ENCODE measurements at places on chromosomes 11 and 22. TPM values are rescaled to one million over a fixed set of nuclear protein-coding genes. Genes with fewer than 3 reads are reported as not detected.

Gene HEPHL1
- total RNA-seq: 0.07 TPM

GRCh38 chr22:45589556-45589955 lies 82.1 kb upstream of the ATXN10 start:
- H3K4me1 ChIP-seq: peaks cover 6% of the 10 kb centered on the region
- no peak overlapping the region for H3K4me3 ChIP-seq
- H3K27me3 ChIP-seq: no peaks in the 10 kb centered on the region
- no peak for DNase-seq

DNA sequence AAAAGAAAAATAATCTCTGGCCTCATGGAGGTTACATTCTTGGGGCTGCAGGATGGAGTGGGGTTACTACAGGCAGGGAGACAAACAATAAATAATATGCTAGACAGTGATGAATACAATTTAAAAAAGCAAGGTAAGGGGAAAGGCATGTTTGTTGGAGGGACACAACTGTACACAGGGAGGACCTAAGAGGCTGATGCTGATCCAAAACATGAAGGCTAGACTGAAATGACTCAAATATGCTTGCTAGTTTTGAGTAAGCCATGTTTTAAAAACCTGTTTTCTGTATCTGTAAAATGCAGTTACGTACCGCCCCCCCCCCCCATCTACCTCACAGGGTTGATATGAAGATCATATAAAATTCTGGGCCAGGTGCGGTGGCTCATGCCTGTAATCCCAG lies 44.0 kb downstream of the EIF4ENIF1 start:
- DNase-seq: no peak
- no peak overlapping the region for H3K4me3 ChIP-seq
- no peak overlapping the region for H3K27ac ChIP-seq
- no peaks in the 10 kb centered on the region for H3K4me1 ChIP-seq
- no peaks in the 10 kb centered on the region for H3K27me3 ChIP-seq

GRCh38 chr11:129652835-129653234 lies 162.8 kb upstream of the TMEM45B start:
- no peak for DNase-seq
- H3K27me3 ChIP-seq: no peaks in the 10 kb centered on the region
- no peak overlapping the region for H3K4me3 ChIP-seq
- no peaks in the 10 kb centered on the region for H3K36me3 ChIP-seq

DNA sequence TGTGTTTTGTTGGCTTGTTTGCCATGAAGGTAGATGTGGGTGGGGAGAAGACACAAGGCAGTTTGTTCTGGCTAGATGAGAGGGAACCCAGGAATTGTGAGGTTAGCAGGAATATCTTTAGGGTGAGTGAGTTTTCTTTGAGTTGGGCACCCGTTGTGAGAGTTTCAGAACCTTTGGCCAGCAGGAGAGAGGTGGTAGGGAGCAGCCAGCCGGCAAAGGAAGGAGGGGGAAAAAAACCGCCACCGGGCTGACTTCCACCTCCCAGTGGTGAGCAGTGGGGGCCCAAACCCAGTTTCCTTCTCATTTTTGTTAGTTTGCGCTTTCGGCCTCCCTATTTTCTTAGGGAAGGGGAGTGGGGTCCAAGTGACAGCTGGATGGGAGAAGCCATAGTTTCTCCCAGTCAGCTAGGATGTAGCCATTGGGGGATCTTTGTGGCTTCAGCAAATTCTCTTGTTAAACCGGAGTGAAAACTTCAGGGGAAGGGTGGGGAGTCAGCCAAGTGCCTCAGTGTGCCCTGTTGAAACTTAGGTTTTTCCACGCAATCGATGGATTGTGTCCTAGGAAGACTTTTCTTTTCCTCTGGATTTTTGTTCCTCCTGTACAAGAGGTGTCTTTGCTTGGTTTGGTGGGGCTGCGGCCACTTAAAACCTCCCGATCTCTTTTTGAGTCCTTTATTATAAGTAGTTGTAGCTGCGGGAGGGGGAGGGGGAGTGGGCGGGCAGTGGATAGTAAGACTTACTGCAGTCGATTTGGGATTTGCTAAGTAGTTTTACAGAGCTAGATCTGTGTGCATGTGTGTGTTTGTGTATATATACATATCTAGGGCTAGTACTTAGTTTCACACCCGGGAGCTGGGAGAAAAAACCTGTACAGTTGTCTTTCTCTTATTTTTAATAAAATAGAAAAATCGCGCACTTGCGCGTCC lies 1.1 kb upstream of the GCAT start:
- no peaks in the 10 kb centered on the region for H3K36me3 ChIP-seq
- H3K27ac ChIP-seq: no peak overlapping the region
- peaks cover 25% of the 10 kb centered on the region for H3K4me1 ChIP-seq
- H3K27me3 ChIP-seq: peaks cover 63% of the 10 kb centered on the region

- peak overlapping the region; percentile 89 for H3K4me3 ChIP-seq
- no peaks in the 10 kb centered on the region for H3K27me3 ChIP-seq
- H3K4me1 ChIP-seq: peaks cover 9% of the 10 kb centered on the region
- no peak overlapping the region for H3K27ac ChIP-seq
- DNase-seq: no peak
- no peaks in the 10 kb centered on the region for H3K36me3 ChIP-seq
These were observed 1.5 kb downstream of the MAPK8IP1 start for GRCh38 chr11:45886816-45887520.

- H3K36me3 ChIP-seq: peaks cover 4% of the 10 kb centered on the region
- DNase-seq: no peak
- H3K4me1 ChIP-seq: no peaks in the 10 kb centered on the region
- H3K4me3 ChIP-seq: no peak overlapping the region
- no peak overlapping the region for H3K27ac ChIP-seq
- H3K27me3 ChIP-seq: no peaks in the 10 kb centered on the region
These were observed 73.3 kb downstream of the TRIM44 start for GRCh38 chr11:35735903-35736302.

GRCh38 chr11:46275964-46276641 lies 1.4 kb upstream of the CREB3L1 start:
- peaks cover 40% of the 10 kb centered on the region for H3K4me1 ChIP-seq
- no peaks in the 10 kb centered on the region for H3K36me3 ChIP-seq
- H3K4me3 ChIP-seq: no peak overlapping the region
- peaks cover 12% of the 10 kb centered on the region for H3K27me3 ChIP-seq
- DNase-seq: no peak
- no peak overlapping the region for H3K27ac ChIP-seq

GRCh38 chr11:87306262-87306851 lies 268.6 kb downstream of the TMEM135 start:
- H3K36me3 ChIP-seq: no peaks in the 10 kb centered on the region
- no peak overlapping the region for H3K4me3 ChIP-seq
- H3K4me1 ChIP-seq: peaks cover 14% of the 10 kb centered on the region
- H3K27me3 ChIP-seq: no peaks in the 10 kb centered on the region
- no peak overlapping the region for H3K27ac ChIP-seq

- peaks cover 28% of the 10 kb centered on the region for H3K36me3 ChIP-seq
- no peak for DNase-seq
- H3K4me3 ChIP-seq: no peak overlapping the region
- peaks cover 3% of the 10 kb centered on the region for H3K4me1 ChIP-seq
- no peaks in the 10 kb centered on the region for H3K27me3 ChIP-seq
- peak overlapping the region; percentile 32 for H3K27ac ChIP-seq
These were observed 6.0 kb downstream of the CFL1 start for GRCh38 chr11:65851811-65852507.

DNA sequence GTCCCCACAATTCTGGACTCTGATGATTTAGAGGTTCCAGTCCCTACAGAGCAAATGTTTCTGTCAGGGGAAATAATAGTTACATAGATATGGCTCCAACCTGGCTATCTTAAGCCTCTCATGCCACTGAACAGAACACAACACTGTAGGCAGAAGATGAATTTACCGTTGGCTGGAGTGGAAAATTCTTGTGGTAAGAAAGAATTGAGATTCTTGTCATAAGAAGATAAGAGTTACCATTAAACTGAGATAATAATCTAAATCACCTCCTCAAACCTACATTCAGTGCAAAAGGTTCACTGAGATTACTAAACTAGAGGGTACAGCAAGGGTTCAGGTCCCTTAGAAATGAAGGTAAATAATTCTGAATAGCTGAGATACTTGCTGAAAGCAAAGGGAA lies 10.1 kb upstream of the NAALAD2 start:
- no peaks in the 10 kb centered on the region for H3K4me1 ChIP-seq
- no peak overlapping the region for H3K27ac ChIP-seq
- no peaks in the 10 kb centered on the region for H3K36me3 ChIP-seq
- H3K27me3 ChIP-seq: no peaks in the 10 kb centered on the region

DNA sequence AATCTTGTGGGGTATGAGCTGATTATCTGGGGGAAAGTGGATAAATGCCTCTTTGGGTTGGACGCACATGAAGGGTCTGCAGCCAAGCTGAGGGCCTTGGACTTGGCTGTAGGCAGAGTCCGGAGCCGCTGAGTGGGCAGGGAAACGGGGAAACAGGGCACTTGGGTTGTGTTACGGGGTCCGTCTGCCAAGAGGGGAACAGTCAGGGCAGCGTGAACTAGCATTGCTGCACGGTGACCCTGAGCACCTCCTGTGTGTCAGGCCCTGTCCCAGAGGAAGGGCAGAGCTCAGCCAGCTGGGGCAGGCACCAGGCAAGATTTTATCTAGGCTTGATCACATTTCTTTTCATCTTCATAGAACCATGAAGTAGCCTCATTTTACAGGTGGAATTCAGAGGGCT lies 11.9 kb downstream of the FAM83F start:
- no peaks in the 10 kb centered on the region for H3K27me3 ChIP-seq
- H3K27ac ChIP-seq: no peak overlapping the region
- no peak for DNase-seq
- H3K36me3 ChIP-seq: no peaks in the 10 kb centered on the region
- H3K4me1 ChIP-seq: peaks cover 48% of the 10 kb centered on the region
- H3K4me3 ChIP-seq: no peak overlapping the region

DNA sequence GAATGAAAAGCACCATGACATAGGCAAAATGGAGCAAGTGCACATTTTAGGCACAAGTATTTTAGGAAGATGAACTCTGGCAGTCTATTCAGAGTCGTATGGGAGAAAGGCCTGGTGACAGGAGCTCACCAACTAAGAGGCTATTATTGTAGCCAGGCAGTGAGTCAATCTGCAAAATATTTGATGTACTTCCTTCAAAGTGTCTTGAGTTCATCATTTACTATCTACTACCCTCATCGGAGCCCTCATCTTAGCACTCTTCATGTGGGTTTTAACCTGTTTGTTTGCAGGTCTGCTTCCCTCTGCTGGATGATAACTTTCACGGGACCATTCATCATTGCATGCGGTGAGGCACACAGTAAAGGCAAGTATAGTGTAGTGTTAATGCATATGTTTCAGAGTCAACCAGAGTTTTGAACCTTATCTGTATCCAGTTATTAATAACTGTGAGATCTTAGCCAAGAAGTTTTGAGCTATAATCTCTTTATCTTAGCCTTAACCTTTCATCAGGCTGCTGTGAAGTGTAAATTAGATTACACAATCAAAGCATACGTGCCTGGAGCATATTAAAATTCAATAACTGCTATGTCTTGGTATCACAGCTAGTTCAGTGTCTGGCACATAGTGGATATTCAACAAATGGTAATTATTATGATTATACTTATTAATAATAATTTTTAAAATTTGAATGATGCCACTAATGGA lies 70.9 kb upstream of the SC5D start:
- no peaks in the 10 kb centered on the region for H3K36me3 ChIP-seq
- H3K4me1 ChIP-seq: no peaks in the 10 kb centered on the region
- H3K27ac ChIP-seq: no peak overlapping the region
- no peak for DNase-seq
- H3K4me3 ChIP-seq: no peak overlapping the region
- H3K27me3 ChIP-seq: no peaks in the 10 kb centered on the region

Gene SYCE3
- total RNA-seq: not detected

DNA sequence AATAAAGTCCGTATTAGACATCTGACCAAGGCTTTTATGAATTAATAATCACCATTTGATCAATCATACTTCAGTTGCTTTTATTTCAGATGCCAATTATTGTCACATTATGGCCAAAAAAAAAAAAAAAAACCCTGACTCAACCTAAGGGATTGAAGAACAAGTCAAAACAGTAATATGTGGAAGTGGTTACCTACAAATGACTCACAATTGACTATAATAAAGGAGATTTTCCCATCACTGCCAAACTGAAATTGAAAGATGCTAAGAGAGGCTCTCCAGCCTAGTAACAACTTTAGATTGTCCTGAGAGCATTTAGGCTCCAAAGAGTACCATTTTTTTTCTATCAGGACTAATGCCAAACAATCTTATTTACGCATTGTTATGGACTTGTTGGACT lies 35.2 kb downstream of the SOX6 start:
- no peak for DNase-seq
- H3K36me3 ChIP-seq: no peaks in the 10 kb centered on the region
- no peak overlapping the region for H3K27ac ChIP-seq
- no peaks in the 10 kb centered on the region for H3K4me1 ChIP-seq

DNA sequence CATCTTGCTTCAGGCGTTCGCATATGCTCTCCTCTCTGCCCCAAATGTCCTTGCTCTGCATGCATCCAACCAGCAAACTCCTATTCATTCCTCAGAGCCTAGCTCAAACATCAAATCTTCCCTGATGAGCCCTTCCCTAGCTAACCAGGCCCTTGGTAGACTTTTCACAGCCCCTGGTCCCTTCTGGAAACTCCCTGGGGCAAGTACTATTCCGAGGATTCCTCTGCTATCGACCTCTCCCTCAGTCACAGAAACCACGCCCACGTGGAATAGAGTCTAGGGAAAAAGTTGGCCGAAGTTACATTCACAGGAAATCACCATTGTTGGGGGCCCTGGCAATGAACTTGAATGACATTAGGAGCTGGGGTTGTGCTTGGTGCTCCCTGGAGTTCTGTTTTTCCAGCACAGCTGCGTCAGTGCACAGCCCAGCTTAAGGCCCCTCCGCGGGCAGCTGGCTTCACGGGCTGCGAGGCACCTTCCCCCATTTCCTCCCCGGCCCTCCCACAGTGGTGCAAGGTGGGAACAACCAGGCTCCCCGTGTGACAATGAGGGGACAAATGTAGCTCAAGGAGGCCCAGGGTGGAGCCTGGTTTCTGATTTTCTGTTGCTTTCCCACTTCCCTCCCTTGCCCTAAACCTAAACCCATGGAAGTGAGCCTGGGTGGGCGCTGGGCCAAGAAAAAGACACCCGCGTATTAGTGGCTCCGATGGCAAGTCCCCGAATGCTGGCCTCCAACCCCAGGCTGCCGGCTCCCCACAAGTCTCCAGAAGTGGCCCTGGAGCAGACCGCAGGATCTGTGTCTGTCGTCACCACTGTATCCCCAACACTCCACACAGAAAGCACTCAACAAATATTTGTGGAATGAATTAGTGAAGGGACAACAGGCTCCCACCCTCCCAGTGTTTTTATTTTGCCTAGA lies 4.3 kb upstream of the ATP5MGL start:
- no peaks in the 10 kb centered on the region for H3K27me3 ChIP-seq
- H3K27ac ChIP-seq: peak overlapping the region; percentile 69
- DNase-seq: no peak
- no peak overlapping the region for H3K4me3 ChIP-seq

Gene CBX7
- total RNA-seq: 11.5 TPM

- peak within 1 kb of the TSS; percentile 89 for H3K4me3 ChIP-seq
- peaks cover 10% of the 10 kb centered on the region for H3K4me1 ChIP-seq
- DNase-seq: peak; percentile 98
- peaks cover 64% of the 10 kb centered on the region for H3K27me3 ChIP-seq
- H3K36me3 ChIP-seq: no peaks in the 10 kb centered on the region
- no peak within 1 kb of the TSS for H3K27ac ChIP-seq
These were observed at the start of gene NCAM1 for GRCh38 chr11:112961146-112961668. TSS of gene NCAM1 (plus strand) at chr11:112961420.

- no peaks in the 10 kb centered on the region for H3K4me1 ChIP-seq
- H3K27ac ChIP-seq: no peak overlapping the region
- H3K4me3 ChIP-seq: no peak overlapping the region
These were observed 56.4 kb downstream of the DHCR7 start for GRCh38 chr11:71391796-71392195.

- H3K27me3 ChIP-seq: peaks cover 49% of the 10 kb centered on the region
- H3K27ac ChIP-seq: no peak overlapping the region
- no peaks in the 10 kb centered on the region for H3K36me3 ChIP-seq
- no peaks in the 10 kb centered on the region for H3K4me1 ChIP-seq
- H3K4me3 ChIP-seq: 0 out of 2 replicates have a peak overlapping the region, but pooled peaks have one; percentile 56
- no peak for DNase-seq
These were observed 13.6 kb downstream of the SCARF2 start for GRCh38 chr22:20423906-20424551.

Gene TEX12
- total RNA-seq: 0.35 TPM

Measured in GM23338 (cell line).